Activated CD8-positive, alpha-beta memory T cell treated with anti-CD3 and anti-CD28 coated beads for 48 hours (primary cell): ENCODE measurements at places on chromosomes 2 and 18.

- DNase-seq, result no peak
Observed at GRCh38 chr18:24446953-24447538, 13.4 kb upstream of the HRH4 start.

GRCh38 chr2:187495324-187495723 lies 47.3 kb upstream of the CALCRL start:
- DNase-seq, result no peak

DNA sequence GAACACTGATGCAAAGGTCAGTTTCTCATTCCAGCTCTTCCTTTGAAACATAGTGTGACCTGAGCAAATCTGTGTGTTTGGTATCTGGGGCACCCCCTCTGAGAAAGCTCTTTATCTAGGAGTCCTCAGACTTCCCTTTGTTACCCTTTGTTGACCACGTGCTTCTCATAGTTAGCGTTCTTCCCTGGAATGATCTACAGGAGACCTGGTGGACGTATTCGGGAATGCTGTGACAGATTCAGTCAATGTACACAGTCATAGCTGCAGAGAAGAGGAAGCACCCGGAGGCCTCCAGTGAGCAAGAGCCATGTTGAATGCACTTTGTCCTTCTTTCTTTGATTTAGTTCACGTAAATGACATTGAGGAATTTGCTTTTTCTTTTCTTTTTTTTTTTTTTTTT lies 10.7 kb upstream of the CHMP1B start:
- DNase-seq, result no peak

GRCh38 chr2:13474538-13474937 lies 757.8 kb downstream of the TRIB2 start:
- DNase-seq, result no peak

DNA sequence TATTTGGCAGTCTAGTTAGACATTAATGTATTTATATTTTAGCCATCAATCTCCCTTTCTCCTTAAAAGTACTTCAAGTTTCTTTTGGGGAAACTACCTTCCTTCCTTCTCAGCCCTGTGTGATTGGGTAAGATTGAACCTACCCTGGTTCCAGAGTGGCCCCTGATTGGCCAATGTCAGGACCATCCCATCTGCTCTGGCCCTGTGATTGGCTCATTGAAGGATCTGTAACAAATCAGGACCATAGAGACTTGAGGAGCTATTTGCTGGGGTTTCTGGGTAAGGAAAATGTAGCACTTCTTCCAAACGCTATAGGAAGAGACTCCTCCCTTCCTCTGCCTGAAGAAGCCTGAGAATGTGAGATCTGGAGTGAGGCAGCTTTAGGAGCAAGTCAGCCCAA lies 59.3 kb downstream of the AQP4 start:
- no peak for DNase-seq

GRCh38 chr2:51516667-51517066 lies 484.7 kb upstream of the NRXN1 start:
- no peak for DNase-seq

DNA sequence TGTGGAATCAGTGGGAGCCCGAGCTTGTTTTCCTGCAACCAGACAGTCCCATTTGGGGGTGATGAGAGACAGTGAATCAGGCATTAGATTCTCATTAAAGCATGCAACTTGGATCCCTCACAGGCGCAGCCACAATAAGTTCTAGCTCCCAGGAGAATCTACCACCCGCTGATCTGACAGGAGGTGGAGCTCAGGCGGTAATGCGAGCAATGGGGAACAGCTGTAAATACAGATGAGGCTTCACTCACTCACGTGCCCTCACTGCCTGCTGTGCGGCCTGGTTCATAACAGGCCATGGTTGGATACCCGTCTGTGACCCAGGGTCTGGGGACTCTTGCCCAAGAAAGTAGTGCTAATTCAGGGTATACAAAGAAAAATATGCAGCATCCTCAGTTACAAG lies 144.8 kb upstream of the RGPD4 start:
- no peak for DNase-seq

- no peak for DNase-seq
Observed at GRCh38 chr18:9403795-9404564, 69.4 kb downstream of the TWSG1 start.

DNA sequence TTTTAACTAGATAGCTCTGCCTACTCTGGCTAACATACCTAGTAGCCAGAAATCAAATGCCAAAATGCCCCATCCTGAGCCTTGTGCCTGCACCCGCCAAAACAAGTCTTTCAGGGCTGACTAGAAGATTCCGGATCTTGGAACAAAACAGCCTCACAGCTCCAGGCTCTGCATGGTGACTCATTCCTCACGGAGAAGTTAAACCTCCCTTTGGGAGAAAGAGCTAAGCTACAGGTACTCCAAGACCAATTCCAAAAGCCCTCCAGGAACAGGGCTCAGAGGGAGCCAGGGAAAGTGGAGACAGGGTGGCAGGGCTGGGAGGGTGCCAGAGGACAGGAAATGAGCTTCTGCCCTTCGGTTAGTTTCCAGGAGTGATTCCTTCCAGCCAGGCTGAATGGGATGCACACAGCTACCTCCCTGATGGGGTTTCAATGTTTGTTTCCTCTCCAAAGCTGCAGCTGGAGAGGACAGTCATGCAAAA lies 295.6 kb downstream of the TNS1 start:
- no peak for DNase-seq

DNA sequence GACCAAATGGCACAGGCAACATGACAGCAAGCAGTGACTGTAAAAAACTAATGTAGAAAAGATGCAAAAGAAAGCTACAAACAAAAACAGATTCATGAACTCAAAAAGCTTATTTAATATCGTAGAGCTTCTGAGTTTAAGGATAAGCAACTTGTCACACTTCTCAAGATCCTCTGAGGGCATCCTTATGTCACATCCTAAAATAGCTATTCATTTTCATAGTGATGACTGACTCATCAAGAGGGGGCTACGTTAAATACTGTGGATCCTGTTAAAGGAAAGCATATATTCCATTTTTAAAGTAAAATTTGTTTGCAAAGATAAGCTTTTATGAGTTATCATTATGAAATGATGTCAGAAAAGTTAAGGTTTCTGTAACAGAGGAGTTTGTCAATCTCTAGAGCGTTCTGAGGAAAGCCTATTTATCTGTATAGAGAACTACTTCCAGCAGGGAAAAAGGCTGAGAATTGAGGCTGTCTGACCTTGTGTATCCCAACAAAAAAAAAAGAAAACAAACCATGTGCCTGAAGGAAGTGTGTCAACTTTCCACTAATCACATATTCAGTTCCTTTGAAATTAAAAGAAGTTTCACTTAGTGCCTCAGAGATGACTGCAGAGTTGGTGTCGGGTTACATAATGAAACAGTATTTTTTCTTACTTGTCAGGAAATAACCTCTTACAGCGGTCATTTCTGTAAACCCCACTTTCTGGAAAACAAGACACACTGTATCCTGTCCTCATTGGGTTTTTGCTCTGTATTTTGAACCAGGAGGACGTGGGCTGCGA lies 115.5 kb downstream of the ESCO1 start:
- no peak for DNase-seq

DNA sequence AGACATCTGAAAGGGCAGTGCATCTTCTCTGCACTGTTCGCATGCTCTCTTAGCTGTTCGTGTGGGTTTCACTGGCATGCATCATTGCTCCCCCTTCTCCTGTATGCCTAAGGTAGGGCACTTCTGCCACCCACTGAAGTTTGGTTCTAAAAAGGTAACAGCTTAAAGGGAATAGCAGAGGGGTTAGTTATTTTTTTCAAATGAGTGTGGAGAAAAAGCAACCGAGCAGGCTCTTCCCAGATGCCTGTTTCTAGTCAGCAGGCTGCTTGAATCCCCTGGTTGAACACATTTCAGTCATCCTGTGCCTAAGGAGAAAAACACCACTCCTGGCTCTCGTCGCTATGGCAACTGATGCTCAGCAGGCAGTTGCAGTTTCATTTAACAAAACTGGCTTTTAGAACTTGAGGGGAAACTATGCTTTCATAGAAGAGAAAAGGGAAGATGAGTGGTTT lies 69.8 kb upstream of the GALNT3 start:
- DNase-seq, result no peak

GRCh38 chr2:33791625-33792024 lies 192.5 kb upstream of the FAM98A start:
- DNase-seq, result no peak

- DNase-seq, result no peak
Observed at GRCh38 chr2:241103176-241103595, 1.1 kb upstream of the MTERF4 start.

DNA sequence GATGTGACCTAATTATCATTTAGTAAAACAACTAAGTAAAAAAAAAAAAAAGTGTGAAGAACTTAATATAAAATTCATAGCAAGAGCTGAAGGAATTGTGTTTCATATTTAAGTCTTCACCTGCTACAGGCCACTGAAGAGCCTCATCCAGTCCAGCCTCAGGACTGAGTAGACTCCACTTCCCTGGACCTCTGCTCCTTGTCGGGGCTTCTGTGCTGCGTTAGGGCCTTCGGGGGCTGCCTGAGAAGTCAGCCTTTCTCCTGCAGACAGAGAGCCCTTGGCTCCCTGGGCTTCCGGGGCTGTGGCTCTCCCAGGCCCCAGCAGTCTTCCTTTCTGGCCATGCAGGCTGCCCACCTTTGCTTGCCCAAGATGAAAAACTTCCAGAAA lies 95.5 kb downstream of the MTCL1 start:
- no peak for DNase-seq

GRCh38 chr18:21109936-21110712 lies 1.5 kb downstream of the ROCK1 start:
- DNase-seq, result no peak

DNA sequence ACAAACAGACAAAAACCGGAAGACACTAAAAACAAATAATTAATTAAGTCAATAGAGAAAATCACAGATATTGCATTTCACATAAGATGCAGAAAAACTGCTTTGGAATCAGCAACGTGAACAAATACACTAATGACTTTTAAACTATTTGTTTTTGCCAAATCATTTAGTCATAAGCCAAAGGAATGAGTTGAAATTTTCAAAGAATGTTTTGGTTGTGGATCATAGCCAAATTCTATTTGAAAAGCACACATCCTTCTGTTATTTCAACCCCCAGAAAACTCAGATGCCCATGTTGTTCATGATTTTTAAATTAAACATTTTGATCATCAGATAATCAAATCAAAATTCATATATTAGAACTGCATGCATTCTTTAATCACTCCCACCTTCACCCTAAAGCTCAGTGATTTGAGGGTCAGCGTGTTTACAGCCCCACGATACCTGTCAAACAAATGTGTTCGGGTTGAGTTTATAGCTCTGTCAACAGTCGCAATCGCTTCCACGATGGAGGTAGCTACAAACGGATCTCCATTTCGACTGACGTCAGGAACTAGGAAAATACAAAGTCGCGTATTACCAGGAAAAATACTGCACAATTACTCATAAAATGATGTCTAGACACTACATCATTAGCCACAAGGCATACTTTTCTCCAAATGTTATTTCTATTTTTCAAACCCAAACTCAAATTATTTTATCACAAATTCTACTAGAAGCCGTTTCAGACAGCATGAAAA lies 90.2 kb downstream of the PXDN start:
- DNase-seq, result no peak

GRCh38 chr2:43073401-43073825 lies 153.0 kb downstream of the ZFP36L2 start:
- no peak for DNase-seq

GRCh38 chr2:62801814-62802523 lies 96.5 kb downstream of the EHBP1 start:
- no peak for DNase-seq
